Brain pericyte (primary cell): ENCODE measurements at places on chromosomes 3 and 15.

- DNase-seq = no peak
Observed at GRCh38 chr3:101876142-101876541, 26.8 kb downstream of the NFKBIZ start.

- DNase-seq = no peak
Observed at GRCh38 chr15:63332367-63333124, 49.1 kb downstream of the CA12 start.

DNA sequence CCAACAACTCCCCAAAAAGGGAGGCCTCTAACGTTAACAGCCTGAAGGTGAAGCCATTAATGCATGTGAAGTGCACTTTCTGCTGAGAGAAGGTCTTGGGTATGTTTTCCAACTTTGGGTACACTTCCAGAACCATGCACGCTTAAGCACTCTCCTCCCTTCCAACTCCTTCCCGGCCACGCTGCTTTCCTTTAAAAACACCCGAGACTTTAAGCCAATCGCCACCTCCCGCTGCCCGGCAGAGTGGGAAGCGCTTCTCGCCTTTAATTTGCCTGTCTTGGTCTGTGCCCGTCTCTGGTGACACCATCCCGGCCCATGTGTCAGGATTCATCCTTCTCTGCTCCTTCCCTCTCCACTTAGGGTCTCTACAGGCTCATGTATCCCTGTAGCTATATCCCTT, 35.3 kb downstream of the ITGB5 start:
- no peak for DNase-seq

- no peak for DNase-seq
Observed at GRCh38 chr3:13106308-13107001, 33.2 kb upstream of the IQSEC1 start.
